Activated T-helper 1 cell treated with Interleukin-2 at 50 U/mL for 16 hours (primary cell): ENCODE measurements at places on chromosomes 5 and 9.

DNA sequence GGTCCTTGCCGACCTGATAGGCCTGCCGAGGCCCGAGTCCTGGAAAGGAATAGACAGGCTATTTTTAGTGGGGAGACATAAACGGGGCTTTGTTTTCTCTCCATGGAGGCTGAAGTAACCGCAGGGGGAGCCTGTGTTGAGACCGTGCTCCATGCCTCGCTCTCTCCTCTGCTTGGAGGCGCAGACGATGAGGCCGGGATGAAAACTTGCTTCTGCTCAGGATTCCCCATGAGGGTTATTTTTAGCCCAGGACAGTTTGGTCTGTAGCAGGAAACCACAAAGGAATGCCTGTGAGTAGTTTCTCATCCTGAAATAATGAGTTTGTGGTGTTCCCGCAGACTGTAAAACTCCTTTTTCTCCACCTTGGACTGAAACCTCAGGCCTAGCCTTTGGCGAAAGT lies 81.9 kb upstream of the RARS1 start:
- no peak for DNase-seq

GRCh38 chr5:14250084-14250695 lies 107.0 kb downstream of the TRIO start:
- DNase-seq: no peak

DNA sequence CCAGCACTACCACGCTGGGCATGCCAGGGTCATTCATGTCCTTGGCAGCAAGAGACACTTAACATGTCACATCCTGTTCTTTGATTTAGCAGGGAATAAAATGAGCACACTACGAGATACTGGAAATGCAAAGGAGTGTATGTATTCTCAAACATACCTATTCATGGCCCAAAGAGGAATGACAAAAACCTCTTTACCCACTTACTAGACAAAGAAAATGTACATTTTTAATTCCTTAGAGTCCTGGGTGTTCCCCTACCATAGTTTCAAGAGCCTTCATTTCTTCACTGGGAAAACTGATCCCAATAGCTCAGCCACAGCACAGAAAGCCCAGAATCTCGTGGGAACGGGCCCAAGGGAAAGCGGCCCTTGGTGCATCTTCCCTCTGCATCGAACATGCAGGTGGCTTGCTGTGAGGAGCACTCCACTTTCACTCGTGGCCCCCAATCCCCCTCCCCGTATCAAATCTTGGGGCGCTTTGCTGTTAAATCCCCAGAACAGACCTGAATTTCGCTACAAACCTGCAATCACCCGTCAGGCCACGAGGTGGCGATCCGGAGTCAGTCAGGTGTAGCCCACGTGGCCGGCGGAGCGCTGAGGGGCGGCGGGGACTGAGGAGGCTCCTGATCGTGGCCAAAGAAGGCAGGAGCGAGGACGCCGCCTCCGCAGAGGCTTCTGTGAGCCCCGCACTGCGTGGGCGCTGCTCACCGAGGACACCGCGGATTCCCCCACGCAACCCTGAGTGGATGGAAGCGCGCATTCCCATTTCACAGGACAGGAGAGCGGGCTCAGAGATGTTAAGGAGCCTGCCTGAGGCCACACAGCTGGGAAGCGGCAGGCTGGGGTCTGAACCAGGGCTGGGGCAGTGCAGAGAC lies 91.4 kb downstream of the LMX1B start:
- DNase-seq: peak; percentile 73

DNA sequence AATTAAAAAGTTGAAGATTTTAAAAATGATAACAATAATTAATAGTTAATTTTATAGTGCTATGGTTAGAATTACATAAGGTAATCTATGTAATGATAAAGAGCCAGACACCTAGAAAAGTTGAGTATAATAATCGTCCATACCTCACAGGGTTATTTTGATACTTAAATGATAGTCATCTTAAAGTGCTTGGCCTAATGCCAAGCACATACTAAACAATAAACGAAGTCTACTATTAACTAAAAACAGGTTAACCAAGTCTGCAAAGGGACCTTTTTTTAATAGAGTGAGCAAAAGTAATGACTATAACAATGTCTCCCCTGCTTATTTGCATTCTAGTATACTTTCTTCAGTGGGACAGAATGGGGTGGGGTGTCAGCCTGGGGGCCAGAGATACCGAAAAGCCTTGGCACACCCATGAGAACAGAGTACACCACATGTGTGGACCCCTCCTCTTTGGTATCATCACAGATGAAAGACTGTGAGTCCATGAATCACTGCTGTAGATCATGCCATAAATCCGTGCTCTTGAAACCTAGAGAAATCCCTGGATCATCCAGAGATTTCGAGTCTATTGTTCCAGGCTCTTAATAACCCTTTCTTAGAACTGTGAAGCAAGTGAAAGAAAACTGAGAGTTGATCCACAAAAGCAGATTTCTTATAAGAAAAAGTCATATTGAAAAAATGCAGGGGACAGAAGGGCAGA lies 249.5 kb downstream of the PRELID2 start:
- DNase-seq: no peak

DNA sequence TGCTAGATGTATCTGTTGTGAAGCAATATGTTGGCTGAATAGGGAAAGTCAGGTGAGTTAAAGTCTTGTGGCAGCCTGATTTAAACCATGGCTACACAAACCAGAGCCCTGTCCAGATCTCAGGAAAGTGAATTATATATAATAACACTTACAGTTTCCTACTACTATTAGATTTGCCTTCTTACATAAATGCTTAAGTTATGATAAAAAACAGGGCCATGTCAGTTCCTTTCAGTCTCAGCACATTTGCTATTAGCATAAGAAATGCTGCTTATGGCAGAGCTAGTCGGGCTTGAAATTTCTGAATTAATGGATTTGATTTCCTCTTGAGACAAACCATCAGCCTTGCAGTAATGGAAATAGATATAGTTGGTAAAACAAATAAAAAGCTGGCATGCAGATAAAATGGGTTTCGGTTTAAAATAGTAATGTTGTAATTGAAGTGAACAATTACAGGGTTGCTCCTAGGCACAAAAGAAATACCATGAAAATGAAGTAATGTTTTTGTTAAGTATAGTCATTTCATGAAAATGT lies 664.2 kb upstream of the ZNF608 start:
- DNase-seq: no peak

DNA sequence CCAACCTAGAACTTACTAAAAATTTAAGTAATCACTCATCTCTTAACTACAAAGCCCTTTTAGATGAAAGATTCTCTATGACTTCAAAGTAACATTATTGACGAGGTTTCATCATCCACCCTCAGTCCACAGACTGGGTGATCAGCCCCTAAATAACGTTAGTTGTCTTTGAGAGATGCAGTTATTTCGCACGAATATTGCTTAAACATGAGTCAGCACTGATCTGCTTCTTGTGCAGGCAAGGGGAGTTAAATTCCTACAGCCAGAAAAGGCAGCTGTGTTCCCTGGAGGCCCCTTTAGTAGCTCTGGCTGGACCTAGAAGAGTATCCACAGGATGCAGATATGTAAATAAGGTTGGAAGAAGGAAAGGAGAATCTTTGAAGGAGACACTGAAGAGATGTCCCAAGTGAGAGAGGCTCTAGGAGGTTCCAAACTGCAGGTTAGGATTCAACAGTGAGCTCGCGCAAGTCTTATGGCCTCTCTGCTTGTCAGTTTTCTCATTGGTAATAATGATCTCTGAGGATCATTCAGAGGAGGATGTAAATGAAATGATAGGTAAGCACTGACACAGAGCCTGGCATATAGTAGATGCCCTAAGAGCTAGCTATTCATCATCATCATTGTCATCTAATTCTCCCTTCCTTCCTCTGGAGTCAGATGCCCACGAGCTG lies 122.2 kb upstream of the MAN2A1 start:
- DNase-seq: no peak

GRCh38 chr5:122053181-122054109 lies 24.6 kb downstream of the LOX start:
- no peak for DNase-seq

DNA sequence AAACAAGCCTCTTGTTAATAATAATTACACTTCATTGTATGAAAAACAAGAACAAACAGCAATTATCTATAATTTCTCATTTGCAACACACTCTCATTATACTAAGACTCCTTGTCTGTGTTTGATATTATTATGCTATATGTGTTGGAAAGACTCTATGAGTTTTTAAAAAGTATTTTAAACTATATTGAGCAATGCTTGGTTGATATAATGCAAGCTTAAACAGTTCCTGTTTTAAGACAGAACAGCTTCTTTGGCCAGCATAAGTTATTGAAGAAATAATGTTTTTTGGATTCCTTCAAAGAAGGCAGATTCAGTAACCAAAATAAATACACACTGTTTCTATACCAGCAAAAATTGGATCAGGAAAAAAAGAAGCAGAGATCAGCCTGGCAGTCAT lies 871.4 kb downstream of the MAT2B start:
- DNase-seq: no peak

DNA sequence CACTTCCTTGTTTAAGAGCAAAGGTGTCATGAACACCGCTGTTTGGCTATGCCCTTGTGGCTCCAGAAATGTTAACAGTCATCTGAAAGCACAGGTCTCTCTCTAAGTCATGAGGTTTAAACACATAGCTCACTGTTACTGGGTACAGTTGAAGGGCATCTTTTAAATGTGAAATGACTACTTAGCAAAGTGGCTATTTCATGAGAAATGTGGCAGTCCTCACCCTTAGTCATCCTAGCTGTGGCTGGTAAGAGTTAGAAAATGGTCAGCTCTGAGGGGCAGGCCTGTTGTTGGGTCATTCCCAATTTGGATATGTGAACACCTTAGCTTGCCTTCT lies 24.2 kb upstream of the TMEM171 start:
- no peak for DNase-seq
